Suppressor macrophage treated with lipopolysaccharide for 4 hours (primary cell): ENCODE measurements at places on chromosomes 13 and 19.
A peak's percentile ranks its signal among the peaks of the same experiment; 100 is the strongest.

GRCh38 chr13:100039740-100040139 lies 49.2 kb upstream of the PCCA start:
- DNase-seq = no peak

GRCh38 chr19:17468302-17469091 lies 1.8 kb upstream of the SLC27A1 start:
- no peak for DNase-seq

- DNase-seq = peak; percentile 47
These were observed 34.9 kb downstream of the LRCH1 start for GRCh38 chr13:46587807-46588418.

DNA sequence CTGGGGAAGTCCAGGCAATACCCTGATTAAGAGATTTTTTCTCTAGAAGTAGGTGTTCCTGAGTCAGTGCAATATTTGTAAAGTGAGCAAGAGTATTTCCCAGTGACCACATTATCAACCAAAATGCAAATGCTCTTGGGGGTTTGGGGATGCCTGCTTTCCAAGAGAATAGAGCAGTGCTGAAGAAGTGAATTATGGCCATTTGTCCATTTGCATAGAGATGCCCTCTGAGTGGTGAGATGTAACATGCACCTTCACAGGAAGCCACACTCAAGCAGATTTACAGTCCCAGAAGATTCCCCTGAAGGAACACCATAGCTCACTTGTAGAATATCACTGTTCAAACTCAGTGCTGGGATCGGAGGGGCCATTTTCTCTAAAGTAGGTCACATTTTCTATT lies 71.8 kb downstream of the TNFSF11 start:
- DNase-seq = no peak

GRCh38 chr13:50543782-50544181 lies 299.7 kb downstream of the DLEU7 start:
- DNase-seq = no peak

DNA sequence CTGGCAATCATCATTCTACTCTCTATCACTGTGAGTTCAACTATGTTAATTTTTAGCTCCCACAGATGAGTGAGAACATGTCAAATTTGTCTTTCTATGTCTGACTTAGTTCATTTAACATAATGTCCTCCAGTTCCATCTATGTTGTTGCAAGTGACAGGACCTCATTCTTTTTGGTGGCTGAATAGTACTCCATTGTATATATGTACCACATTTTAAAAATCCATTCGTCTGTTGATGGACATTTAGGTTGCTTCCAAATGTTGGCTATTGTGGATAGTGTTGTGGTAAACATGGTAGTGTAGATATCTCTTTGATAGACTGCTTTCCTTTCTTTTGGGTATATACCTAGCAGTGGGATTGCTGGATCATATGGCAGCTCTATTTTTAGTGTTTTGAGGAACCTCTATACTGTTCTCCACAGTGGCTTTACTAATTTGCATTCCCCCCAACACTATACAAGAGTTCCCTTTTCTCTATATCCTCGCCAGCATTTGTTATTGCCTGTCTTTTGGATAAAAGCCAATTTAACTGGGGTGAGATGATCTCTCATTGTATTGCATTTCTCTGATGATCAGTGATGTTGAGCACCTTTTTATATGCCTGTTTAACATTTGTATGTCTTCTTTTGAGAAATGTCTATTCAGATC lies 124.1 kb downstream of the PCCA start:
- DNase-seq = peak; percentile 50

- no peak for DNase-seq
These were observed 128.3 kb downstream of the URI1 start for GRCh38 chr19:30070198-30070967.

DNA sequence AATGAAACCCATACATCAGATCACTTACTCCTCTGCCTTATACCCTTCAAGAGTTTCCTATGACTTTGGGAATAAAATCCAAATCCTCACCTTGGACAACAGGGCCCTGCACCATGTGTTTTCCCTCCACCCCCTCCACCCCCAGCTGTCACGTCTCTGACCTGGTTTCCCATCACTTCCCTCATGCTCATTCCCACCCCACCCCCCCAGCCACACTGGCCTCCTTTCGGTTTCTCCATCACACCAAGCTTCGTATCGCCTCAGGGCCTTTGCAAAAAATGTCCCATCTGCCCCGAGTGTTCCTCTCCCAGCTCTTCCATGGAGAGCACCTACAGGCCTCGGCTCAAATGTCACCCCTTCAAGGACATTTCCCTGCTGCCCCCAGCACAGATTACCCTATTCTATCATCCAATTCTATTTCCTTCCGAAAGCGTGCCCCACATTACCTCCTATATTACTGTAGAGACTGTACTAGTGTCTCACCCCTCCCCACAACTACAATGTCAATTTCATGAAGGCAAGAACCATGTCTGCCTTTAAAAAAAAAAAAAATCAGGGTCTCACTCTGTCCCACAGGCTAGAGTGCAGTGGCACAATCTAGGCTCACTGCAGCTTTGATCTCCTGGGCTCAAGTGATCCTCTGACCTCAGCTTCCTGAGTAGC lies 16.8 kb upstream of the FFAR2 start:
- peak; percentile 89 for DNase-seq

GRCh38 chr13:30323524-30323923 lies 16.2 kb upstream of the KATNAL1 start:
- DNase-seq = no peak

DNA sequence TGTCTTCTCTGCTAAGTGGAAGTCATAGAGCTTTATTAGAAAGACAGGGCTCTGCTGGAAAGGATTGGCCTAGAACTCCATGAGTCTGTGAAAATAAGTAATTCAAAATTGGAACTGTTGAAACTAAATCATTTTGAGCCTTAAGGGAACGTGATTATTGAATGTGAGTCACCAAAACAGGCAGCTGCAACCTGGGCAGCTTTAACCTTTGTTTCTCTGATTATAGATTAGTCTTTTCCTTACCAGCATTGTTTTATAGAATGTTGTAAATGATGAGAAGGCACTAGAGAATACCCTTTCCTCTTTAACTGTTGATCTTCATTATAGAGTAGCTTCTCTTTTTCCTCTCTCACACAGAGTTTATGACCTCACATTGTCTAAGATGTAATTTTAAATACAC lies 638.8 kb upstream of the SLITRK6 start:
- no peak for DNase-seq

DNA sequence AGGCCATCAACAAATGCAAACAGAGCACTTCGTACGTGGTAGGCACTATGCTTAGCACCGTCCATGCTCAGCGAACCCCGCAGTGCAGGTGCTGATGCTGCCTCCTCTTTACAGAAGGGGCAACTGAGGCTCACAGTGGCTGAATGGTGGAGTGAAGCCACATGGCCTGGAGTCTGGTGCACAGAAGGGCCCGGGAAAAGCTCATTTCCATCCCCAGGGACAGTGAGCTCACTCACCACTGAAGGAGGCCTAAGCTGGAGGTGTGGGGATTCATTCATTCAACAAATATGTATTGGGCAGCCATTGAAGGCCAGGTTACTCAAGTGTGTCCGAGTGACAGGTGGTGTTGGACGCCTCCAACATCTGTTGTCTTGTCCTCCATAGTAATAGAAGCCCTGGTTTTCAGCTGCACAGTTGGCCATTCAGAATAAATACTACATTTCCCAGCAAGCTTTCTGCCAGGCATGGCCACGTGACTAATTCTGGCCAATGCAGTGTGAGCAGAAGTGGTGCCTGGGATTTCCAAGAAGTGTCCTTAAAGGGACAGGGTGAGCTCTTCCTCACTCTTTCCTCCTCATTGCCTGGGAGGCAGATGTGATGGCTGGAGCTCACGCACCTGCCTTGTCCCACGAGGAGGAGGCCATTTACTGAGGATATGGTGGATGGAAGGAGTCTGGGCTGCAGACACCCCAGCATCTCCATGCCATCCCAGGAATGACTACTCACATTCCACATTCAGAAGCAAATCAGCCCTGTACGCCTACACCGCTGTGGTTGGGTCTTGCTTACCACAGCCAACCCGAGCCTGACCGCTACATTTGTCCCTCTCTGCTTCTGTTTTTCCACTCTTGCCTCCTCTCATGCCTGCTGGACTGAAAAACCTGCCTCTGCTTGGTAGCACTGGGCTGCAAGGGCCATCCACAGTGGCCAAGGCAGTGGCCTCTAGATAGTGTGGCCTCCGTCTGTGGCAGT lies 2.3 kb upstream of the ZNRF4 start:
- DNase-seq = peak; percentile 2

GRCh38 chr13:27310946-27311345 lies 40.3 kb downstream of the RASL11A start:
- no peak for DNase-seq

DNA sequence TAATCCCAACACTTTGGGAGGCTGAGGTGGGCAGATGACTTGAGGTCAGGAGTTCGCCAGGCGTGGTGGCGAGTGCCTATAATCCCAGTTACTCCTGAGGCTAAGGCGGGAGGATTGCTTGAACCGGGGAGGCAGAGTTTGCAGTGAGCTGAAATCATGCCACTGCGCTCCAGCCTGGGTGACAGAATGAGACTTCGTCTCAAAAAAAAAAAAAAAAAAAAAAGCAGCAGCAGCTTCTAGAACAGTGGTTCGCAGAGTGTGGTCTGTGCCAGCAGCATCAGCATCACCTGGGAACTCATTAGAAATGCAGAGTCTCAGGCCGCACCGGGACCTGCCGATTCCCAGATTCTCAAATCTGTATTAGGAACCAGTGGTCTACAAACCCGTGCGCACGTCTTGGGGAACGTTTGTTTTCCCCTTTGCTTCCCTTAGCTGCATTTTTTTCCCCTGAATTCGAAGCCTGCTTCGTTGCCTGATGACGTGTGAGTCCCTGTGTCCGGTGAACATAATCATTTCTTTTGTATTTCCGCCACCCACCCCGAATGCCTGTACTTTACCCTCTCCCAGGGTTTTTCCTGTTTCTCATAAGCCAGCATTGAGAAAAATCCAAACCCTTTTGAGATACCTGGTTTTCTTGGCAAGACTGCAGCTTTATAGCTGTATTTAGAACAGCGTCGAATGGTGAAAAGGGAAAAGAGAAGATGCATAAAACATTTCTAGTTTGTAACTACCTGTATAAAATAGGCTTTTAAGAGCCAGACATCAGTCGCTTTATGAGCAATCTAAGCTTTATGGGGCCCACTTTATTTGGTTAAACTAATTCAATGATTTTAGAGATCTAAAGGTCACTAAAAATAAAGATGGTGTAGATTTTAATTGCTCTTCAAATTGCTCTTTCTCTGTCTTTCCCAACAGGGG lies 49.8 kb downstream of the BICRA start:
- no peak for DNase-seq

DNA sequence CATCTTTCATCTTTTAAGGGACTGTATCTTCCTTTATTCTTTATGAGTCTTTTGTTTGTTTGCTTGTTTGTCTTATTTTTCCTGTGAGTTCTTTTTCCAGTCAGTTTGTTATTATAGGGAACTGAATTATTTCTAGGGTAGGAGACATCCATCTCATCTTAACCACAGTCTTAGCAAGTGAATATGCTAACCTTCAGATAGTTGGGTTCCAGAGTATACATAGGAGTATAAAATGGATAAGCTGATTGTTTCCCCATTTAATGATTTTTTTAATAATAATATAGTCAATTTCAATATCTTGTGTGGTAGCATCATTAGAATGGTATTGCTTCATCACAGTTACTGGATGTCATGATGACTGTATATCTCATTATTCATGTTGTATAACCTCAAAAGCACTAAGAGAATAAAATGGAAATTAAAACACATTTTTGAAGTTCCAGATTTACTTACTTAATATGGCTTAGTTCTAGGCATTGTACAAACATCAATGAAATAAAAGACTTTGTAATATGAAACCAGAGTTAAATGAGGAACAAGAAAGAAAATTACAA lies 33.0 kb downstream of the GPC6 start:
- DNase-seq = no peak

DNA sequence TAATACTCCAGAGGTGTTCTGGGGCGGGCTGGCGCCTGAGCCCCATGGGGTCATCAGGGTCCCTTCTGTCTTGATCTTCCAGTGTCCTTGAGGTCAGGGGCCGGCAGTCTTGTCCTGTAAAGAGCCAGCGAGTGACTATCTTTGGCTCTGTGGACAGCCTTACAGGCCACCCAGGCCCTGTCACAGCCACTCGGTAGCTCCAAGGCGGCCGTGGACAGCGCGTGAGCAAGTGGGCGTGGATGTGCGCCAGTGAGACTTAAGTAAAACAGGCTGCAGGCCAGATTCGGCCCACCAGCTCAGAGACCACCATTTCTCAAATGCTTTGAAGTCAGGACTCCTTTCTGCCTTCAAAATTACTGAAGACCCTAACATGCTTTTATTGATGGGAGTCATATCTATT lies 3.7 kb downstream of the ZNF444 start:
- no peak for DNase-seq

- no peak for DNase-seq
These were observed 34.1 kb downstream of the ZNF823 start for GRCh38 chr19:11704626-11705025.

GRCh38 chr19:49255674-49256073 lies 69.3 kb downstream of the SLC6A16 start:
- no peak for DNase-seq

DNA sequence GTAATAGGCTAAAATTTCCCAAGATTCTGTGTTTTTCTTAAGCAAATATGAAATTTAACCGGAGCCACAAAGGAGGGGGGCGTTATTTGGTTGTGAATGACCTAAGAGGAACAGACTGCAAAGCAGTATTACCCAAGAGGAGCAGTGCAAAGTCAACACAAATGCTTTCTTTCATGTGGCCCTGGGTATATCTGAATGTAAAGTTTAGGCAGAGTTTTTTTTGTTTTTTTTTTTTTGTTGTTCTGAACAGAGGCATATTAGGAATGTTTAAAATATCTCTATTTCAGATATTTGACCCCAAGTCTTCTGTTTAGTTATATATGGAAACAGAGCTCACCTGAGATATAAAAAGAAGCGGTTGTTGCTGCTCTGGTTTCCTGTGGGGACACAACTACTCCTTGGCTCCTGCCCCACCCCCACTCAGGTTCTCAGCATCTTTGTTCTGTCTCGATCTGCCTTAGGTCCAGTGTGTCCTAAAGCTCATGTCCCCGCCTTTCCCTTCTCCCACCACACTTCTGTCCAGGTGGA lies 220.7 kb downstream of the RFC3 start:
- DNase-seq = no peak

- peak; percentile 44 for DNase-seq
These were observed 28.4 kb downstream of the PSG1 start for GRCh38 chr19:42850981-42851717.

DNA sequence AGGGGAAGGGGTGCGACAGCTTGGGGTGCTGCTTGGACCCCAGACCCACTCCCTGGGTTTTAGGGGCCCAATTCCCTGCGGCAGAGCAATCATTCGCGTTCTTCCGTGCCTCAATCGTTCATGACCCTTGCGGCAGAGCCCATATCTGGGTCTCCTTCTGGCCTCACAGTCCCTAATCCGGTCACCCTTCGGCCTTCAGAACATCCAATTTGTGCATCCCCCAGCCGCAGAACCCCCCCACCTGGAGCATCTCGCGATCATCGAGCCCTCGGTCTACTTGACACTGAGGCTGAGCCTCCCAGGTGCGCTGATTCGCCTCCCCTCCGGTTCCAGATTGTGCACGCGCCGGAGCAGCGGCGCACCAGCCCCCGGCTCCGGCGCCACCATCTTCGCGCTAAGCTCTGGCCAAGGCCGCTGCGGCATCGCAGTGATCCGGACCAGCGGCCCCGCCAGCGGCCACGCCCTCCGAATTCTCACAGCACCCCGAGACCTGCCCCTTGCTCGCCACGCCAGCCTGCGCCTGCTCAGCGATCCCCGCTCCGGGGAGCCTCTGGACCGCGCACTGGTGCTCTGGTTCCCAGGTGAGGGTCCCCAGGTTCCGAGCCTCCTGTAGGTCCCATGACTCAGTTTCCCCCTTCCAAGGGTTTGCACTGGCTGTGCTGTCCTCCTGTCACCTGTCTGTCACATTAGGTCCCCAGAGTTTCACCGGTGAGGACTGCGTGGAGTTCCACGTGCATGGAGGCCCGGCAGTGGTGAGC lies 501 bp downstream of the GTPBP3 start:
- no peak for DNase-seq

- DNase-seq = no peak
These were observed 2.1 kb upstream of the PCDH17 start for GRCh38 chr13:57629391-57629804.
